ENCODE measurements at places on chromosomes 5 and 9.

- DNase-seq: no peak
Measured at GRCh38 chr9:111805830-111806241, 11.1 kb upstream of the SHOC1 start.

DNA sequence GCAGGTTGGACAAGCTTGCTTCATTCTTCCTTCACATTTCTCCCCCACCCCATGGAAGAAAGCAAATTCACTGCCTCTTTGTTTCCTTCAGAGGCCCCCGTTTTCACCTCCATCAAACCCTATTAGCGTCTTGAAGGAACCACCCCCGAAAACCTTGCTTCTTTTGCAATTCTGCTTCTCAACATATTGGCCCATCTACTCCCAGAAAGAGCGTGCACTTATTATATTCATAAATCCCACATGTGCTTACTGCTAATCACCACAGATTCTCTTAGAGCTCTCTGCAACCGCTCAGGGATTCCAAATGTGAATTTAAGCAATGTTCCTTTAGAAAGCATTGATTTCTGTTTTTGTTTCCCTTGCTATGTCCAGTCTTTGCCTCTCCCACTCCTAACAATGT is 1.1 kb downstream of the F2RL2 start:
- DNase-seq: no peak

DNA sequence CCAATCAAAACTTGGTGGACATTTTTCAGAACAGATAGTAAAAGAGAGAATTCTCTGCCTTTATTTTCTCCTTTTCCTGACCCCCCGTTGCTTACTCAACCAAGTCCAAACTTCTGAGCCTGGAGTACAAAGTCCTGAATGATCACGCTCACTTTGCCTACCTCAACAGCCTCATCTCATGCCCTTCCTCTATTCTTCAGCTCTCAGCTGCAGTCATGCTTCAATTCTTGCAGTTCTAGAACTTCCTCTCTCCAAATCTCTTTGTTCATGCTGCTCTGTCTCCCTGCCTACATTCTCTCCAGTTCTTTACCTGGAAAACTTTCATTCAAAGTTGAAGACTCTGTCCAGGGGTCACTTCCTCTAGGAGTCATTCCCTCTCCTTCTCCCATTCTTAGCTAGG is 398.5 kb upstream of the SLC24A2 start:
- DNase-seq: no peak

DNA sequence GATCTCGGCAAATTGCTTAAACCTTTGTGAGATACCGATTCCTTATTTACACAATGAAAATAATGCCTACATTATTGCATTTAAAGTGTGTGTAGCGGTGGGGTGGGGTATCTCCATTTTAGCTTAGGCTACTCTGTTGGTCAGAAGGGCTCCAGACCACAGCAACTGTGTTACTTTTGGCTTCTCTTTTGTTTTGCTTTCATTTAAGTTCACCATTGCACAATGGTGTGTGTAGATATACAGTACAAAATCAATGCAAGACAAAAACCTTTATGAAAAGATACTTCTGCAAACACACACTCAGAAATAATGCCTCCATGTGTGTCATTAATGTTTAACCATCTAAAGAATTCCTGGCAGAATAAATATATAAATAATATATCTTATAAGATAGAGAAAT is 279.4 kb downstream of the FBXL17 start:
- no peak for DNase-seq

DNA sequence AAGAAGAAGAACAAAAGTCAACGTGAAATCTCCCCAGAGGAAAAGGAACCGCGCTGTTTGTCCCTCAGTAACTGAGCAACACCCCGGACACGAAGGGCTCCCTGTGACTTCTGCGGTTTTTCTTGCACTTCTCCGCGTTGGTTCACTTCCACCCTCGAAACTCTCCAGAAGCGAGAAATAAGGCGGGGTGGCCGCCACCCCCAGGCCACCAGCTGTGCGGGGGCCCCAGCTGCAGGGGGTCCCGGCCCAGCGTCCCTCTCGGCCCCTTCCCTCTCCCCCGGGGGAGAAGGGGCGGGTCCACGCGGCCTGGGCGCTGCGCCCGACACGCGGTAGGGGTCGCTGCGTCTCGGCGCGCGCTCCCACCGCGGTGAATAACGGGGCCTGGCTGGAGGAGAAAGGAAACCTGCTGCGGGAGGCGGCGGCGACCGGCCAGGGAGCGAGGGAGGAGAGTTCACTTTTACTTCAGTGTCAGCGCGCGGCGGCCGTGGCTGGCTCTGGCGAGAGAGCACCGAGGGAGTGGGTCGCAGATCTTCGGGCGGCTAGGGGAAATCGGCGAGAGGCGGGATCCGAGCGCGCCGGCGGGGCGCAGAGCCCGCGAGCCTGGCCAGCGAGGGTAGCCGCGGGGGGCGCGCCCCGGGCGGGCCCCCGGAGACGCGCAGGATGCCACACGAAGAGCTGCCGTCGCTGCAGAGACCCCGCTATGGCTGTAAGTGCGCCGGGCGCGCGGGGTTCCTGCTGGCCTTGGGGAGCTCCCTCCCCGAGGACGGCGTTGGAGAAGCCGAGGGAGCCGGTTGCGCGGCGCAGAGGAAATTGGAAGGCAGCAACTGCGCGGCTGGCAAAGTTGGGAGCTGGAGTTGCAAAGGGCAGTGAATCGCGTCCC is at the start of gene IQGAP2:
IQGAP2 (plus strand) TSS at position 400 of the 880 bp plus-strand sequence; CDS start at position 661, 261 bp downstream.
- DNase-seq: peak; percentile 85

DNA sequence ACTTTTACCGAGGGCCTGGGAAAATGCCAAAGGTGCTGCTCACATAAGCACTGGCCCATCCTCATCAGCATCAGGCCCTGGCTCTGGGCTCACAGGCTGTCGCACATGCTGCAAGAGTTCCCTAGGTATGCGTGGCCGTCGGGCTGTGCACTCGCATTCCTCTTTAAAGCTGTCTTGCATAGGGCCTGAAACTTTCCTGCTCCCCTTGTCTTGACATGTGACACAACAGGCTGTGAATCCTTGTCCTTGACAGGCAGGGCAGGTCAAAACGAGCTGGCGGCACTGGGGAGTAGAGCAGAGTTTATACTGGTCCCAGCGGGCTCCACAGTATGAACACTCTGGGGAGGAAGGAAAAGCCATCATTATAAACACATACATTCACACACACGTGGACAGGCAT is 30.7 kb downstream of the TSTD2 start:
- DNase-seq: no peak

DNA sequence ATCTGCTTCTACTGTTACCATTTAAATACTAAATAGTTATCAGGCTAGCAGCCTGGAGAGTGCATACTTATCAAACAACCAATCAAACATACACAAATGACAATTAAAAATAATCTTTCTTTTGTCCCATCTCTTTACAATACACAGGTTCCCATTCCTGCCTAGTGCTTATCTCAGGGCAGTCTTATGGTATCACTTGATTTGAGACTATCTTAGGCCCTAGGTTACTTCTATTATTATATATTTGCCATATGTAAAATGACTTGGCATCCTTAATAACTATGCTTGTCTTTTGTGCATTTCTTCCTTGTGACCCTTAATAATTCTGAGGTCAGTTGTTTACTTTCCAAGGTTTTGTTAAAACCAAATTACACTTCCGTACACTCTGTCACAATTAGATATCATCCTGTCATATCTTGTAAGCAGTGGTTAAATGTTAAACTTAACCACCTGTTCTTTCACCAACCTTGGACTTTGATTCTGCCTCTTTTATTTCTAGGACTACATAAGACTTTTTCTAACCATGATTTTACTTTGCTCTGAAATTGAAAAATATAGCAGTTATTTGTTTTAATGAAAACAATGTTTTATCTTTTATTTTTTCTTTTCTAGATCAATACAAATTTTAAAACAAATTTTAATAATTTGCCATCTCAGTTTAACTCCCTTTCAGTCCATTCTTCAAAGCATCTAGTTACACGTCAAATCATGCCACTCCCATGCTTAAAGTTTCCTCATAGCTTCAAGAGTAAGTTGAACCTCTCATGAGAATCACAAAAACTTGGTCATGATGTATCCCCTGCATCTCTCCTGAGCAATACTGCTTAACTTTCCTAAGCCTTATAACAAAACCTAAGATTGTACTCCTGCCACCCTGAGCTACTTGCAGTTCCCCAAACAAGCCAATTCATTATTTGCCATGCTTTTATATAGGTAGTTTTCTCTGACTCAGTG is 281.3 kb downstream of the HCN1 start:
- DNase-seq: no peak

GRCh38 chr5:19927919-19928318 is 60.1 kb downstream of the CDH18 start:
- DNase-seq: no peak

DNA sequence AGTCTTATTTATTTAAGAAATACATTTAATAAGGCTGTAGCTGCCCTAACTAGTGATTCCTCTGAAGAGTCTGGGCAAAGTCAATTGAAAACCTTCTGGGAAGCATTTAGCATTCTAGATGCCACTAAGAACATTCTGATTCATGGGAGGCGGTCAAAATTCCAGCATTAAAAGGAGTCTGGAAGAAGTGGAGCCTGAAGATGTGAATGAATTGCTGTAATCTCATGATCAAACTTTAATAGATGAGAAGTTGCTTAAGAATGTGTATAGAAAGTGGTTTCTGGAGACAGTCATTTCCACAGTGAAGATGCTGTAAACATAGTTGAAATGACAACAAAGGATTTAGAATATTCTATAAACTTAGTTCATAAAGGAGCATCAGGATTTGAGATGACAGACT is 61.4 kb downstream of the WDR41 start:
- no peak for DNase-seq

DNA sequence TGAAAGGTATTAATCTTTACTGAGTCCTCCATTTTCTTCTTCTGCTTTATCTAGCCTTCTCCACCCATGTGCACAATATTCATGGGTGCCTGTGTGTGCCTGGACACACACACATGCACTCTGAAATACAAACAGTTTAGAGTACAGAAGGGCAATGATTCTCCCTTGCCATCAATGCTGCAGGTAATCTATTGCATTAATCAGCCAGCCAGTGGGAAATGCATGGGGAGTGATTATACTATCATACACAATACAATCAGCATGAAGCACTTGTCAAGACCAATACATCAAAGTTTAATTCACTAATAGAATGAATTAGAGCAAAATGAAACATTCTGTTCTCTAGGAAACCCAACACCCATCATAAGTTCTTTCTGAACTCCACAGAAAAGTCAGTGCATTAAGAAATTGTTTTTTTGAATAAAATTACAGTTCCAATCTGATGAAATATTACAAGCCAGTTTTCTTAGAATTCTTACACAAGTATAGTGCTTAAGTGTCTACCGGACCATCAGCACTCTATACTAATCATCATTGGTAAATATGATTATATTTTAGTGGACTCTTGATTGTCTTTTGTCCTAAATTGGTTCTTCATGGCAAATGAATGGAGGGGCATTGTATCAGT is 172.2 kb downstream of the ZSWIM6 start:
- no peak for DNase-seq

GRCh38 chr5:178466342-178466741 is 123.9 kb downstream of the COL23A1 start:
- DNase-seq: no peak

GRCh38 chr9:73847536-73847935 is 649.6 kb upstream of the RORB start:
- DNase-seq: no peak

GRCh38 chr5:4802044-4802443 is 338.1 kb upstream of the ADAMTS16 start:
- DNase-seq: no peak

GRCh38 chr5:29197631-29198454 is 1995.6 kb upstream of the CDH6 start:
- no peak for DNase-seq
